ENCODE measurements at places on chromosomes 11 and 22.

DNA sequence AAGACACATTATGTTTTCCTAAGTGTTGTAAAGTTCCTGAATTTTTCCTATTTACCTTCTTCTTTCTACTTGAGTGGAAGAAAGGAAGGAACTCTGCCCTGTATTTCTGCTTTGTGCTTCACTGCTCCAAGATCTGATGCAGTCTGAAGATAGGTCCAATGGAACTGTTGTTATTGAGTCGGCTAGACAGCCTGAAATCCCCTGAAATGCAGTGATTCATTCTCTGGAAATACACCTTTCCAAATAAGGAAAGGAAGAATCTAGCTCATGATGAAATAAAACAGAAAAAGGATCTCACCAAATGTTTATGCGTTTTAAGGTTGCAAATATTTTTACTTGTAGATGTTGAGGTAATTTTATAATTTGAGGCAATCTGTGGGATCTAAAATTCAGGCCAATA is 322.8 kb downstream of the GUCY1A2 start:
- DNase-seq, result peak; percentile 33

- DNase-seq, result no peak
These were observed 78.7 kb downstream of the NECTIN1 start for GRCh38 chr11:119650251-119650650.

- DNase-seq, result peak; percentile 11
These were observed 650 bp upstream of the CHID1 start for GRCh38 chr11:911031-911889.

DNA sequence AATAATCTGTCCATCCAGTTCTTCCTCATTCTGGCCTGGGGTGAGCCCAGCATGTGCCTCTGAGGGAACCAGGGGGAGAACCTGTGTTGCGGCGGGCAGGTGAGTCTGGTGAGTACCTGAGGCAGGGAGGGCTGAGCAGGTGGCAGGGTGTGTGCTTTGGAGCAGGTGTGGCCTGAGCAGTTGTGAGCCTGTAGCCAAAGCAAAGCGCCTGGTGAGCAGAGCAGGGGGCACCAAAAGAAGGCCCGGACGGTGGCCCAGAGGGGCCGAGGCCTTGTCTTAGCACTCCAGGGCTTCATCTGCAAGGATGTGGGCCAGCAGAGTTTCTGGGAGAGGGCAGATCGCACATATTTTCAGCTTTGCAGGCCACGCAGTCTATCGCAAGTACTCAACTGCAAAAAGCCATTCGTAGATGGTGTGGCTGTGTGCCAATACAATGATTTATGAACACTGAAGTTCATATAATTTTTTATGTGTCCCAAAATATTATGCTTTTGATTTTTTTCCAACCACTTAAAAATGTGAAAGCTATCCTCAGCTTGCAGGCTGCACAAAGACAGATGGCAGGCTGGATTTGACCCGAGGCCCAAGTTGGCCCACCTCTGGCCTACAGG is 8.7 kb downstream of the GLB1L2 start:
- no peak for DNase-seq

DNA sequence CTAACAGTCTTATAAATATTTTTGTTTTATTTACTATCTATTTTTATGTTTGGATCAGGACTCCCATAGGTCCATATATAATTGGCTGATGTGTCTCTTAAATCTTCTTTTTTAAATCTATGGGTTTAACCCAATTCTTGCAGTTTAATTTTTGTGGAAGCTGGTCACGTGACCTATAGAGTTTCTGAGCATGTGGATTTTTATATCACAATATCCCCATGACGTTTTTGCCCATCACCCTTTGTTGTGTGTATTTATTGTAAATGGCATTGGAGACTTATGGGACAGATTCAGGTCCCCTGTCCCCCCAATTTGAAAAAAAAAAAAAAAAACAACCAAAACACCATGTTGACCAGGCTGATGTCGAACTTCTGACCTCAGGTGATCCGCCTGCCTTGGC is 78.8 kb upstream of the PRODH start:
- DNase-seq, result no peak

All from amniotic stem cell (primary cell).